ENCODE measurements at places on chromosomes 4 and X.

GRCh38 chr4:6777636-6778281, 4.8 kb upstream of the KIAA0232 start:
- DNase-seq = no peak

- DNase-seq = no peak
These were observed 81.2 kb downstream of the NPY1R start for GRCh38 chr4:163251204-163251603.

- no peak for DNase-seq
These were observed 1656.6 kb upstream of the IGFBP7 start for GRCh38 chr4:58766763-58767162.

- DNase-seq = no peak
These were observed 30.2 kb upstream of the TENM3 start for GRCh38 chr4:182213004-182213403.

- no peak for DNase-seq
These were observed 490.6 kb downstream of the RPA4 start for GRCh38 chrX:97374266-97374665.

DNA sequence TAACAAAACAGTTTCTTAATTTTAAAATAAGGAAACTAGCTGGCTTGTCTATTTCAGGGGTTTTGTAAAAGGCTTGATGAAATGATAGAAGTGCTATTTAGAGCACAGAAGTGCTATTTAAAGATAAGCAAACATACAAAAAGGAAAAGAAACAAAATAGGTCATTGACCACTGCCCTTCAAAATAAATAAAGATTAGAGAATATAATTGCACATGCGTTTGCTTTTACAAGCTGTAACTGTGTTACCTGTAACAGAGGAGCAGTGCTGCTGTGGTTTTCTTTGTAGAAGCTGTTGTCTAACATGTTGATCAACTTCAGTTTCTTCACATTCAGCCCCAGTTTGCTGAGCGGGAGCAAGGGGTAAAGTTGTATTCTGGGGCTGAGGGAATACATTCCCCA, 63.5 kb downstream of the WNK3 start:
- no peak for DNase-seq

- no peak for DNase-seq
These were observed 8.4 kb downstream of the TMEM271 start for GRCh38 chr4:567457-568350.

GRCh38 chrX:142978130-142978684, 47.5 kb upstream of the SPANXN4 start:
- no peak for DNase-seq

- no peak for DNase-seq
These were observed 38.7 kb upstream of the GRID2 start for GRCh38 chr4:92265021-92265420.

GRCh38 chr4:1904042-1904441, 32.8 kb downstream of the NSD2 start:
- no peak for DNase-seq

DNA sequence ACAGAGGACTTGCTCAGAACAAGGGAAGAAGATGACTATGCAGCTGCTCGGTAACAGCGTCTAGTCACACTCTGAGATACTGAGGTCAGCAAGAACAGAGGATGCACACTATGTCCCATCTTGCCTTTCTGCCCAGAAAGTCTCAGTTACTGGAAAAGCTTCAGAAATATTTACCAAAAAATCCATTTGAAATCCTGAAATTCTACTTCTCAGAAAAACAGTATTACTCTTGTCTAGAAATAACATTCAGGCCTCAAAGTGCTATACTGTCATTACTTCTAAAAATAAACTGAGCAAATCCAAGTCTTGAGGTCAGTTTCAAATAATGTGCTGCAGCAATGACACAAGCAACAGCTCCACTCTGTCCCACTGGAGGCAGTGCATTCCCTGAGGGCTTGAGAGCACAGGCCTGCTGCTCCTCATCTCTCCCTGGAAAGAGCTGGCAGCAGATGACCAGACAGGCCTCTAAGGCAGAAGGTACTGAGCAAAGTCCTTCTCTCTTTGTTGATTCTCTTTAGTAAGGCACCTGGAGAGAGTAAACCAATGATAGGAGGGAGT, 76.9 kb downstream of the CAMK2D start:
- no peak for DNase-seq

GRCh38 chr4:22850630-22851029, 157.9 kb downstream of the GBA3 start:
- no peak for DNase-seq

Data from effector memory CD4-positive, alpha-beta T cell (primary cell).